OCI-LY7 (cell line): ENCODE measurements at places on chromosomes 1 and 21.

DNA sequence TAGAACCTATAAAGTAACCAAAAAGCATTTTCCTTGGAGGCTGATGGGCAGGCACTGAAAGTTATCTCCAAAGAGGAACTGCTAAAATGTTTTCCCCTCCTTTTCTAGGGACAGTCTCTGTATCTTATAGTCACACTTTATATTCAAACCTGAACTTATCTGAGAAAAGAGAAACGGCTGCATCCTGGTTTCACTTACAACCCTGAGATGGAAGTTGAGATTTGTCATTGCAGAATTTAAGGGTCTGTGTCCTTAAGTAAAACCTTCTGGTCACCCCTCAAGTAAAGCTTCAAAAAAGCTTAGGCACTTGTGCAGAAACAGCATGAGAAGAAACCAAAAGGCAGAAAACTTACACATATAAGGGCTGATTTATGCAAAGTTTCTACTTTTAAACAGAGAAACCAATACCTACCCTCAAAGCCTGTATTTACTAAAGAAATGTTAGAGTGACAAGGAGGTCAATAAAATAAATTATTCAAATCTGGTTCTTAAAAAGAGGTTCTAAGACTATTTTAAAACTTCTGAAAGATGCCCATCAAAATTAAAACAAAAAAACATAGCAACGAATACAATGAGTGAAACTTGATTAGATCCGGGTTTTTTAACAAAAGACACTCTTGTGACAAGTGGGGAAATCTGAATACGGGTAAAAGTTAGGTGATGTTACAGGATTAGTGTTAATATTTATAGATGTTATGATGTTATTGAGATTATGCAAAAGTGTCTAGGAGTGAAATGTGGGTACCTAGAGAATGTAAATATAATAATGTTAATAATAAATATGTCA lies 9.9 kb downstream of the CD58 start:
- DNase-seq = no peak

- no peak for DNase-seq
Observed at GRCh38 chr1:58608945-58609344, 31.9 kb upstream of the TACSTD2 start.

GRCh38 chr21:33951276-33952178 lies 35.9 kb upstream of the ATP5PO start:
- peak; percentile 18 for DNase-seq

GRCh38 chr1:43344267-43344850 lies 6.7 kb downstream of the MPL start:
- no peak for DNase-seq

DNA sequence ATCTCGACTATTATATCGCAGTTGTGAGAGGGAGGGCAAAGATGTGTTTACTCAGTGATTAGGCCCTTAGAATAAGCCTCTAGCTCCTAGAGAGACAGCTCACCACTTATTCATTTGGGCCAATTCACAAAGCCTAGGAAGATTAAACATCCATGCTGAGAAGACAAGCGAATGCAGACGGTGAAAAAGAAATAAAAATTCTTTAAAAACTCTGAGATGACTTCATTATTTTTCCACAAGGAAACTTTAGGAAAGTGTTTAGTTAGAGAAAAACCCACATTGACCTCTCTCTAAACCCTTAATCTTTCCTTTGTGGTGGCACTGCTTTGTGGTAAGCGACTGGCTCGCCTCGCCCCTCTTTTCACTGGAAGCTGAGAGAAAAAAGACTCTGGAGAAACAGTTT lies 146.8 kb upstream of the DMRTA2 start:
- DNase-seq = no peak

DNA sequence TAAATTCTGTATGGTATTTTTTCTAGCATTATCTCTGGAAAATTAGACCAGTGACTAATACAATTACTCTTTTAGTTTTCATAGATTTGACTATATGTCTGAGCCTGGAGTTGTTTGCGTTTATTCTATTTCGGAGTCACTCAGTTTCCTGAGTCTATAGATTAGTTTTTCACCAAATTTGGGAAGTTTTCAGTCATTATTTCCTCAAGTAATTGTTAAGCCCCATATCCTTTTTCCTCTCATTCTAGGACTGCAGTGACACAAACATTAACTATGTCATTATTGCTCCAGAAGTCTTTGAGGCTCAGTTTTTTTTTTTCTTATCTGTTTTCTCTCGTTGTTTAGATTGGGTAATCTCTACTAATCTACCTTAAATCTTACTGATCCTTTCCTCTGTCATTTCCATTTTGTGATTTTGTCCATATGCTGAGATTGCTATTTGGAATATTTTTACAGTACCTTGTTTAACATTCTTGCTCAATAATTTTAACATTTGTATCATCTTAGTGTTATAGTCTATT lies 886.2 kb downstream of the LTN1 start:
- no peak for DNase-seq

GRCh38 chr1:23627069-23627735 lies 64.4 kb upstream of the RPL11 start:
- peak; percentile 87 for DNase-seq

GRCh38 chr1:241841691-241842090 lies 6.3 kb upstream of the EXO1 start:
- no peak for DNase-seq

- peak; percentile 67 for DNase-seq
Observed at GRCh38 chr1:110196917-110197765, 13.0 kb upstream of the KCNC4 start.

DNA sequence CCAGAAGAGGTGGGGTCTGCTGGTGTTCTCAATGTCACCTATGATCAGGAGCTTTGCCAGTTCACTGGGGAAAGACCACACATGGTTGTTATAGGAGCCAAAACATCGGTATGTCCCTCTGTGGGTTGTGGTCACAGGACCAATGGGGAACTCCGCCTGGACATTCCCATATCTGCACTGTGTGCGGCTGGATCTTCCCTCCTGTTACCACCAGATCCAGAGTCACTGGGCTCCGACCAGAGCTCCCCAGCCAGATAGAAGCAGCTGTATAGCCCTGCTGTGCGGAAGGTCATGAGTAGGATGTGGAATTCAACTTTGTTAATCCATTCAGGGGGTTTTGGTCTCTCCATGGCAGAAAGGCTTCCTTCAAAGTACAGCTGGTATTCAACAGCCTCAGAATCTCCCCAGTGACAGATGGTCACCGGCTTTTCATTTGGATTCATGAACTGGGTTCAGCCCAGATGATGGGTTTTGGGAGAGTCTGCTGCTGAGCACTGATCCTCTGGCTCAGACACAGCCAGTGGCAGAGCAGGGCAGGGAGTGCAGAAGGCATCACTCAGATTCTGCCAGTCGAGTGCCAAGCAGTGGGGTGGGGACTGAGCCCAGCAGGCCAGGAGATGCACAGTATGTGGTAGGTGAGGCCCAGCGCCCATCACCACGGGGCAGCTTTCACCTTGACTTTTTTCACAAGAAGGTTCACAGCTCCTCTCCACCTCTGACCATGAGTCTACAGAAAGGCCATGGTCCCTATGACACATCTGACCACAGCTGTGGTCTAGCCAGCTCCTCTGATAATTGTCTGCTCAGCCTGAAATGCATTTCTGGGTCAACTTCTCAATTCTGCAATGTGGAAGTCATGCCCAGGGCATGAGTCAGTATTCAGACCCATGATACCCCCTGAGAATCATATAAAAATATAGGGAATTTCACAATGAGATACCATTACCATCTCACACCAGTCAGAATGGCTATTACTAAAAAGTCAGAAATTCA lies 2.9 kb upstream of the SHCBP1L start:
- no peak for DNase-seq

- DNase-seq = no peak
Observed at GRCh38 chr1:234875953-234876855, 252.4 kb downstream of the TOMM20 start.

- no peak for DNase-seq
Observed at GRCh38 chr1:24514946-24515345, 12.3 kb downstream of the RCAN3 start.

DNA sequence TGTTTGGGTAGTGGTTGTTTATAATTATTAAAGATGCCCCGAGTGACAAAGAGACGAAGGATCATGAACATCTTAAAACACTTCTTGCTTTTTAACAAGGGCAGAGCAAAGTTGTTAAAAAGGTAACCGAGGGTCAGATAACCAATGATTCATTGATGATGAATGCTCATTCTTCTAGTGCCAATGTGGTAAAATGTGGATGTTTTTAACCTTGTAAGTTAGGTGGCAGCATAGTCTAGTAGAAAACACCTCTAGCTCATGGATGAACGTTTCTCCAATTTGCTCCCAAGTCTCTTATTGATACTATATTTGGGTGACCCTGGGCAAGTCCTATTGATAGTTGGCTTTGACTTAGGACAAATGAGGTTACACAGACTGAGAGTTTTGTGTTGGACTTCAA lies 167.9 kb downstream of the KIF26B start:
- no peak for DNase-seq

- no peak for DNase-seq
Observed at GRCh38 chr1:6975331-6976043, 190.2 kb downstream of the CAMTA1 start.

GRCh38 chr1:160058087-160058486 lies 11.9 kb downstream of the KCNJ10 start:
- no peak for DNase-seq

DNA sequence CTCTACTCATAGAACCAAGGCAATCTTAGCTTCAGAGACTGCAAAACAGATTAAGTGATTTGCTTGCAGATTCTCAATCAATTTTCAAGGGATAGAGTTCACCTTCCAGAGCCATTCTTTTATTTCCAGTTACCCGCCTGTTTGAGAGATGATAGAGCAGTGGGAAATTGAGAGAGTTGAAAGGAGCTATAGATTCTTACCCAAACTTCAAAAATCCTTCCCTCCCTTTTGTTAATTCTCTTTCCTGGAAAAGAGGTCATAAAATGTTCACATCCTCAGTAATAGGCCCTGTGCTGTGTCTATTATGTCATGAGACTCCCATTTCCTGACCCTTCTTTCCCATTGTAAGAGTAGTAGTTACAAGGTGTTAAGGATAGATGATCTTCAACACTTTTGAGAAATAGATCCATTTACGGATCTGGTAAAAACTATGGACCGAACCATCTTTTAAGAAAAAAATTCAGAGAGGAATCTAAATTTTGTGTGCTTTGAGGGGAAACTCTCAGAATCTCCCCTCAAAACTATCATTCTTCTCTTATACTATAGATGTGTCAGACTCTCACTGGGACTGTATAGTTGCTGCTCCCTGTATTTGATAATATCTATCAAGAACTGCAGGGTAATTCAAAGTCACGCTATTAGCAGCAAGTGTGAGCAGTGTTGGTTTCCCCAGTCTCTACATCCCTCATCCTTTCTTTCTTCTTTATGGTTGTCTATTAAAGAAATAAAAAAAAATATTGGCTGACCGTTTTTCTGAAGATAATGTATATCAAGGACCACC lies 8.0 kb downstream of the RGS4 start:
- DNase-seq = no peak

- no peak for DNase-seq
Observed at GRCh38 chr1:92298213-92298572, 594 bp downstream of the GLMN start.

- no peak for DNase-seq
Observed at GRCh38 chr1:227918083-227918700, 29.5 kb downstream of the WNT9A start.

GRCh38 chr1:13781907-13782633 lies 82.1 kb downstream of the PRDM2 start:
- no peak for DNase-seq

GRCh38 chr1:117267232-117267774 lies 56.6 kb upstream of the VTCN1 start:
- no peak for DNase-seq

DNA sequence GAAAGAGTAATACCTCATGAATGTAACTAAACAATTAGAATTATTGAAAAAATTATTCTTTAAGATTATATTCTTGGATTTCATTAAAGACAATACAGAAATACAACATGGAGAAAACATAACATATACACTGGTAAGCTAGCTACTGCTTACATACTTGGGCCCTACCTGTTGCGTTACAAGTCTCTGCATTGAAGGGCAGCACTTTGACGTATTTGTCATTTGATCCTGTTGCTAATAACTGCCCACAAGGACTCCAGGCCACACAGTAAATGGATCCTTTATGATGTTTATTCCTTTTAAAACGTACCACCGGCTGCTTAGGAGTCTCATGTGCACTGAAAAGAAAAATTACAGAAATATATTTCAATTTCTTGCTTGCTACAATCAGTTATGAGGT lies 19.8 kb upstream of the CLCC1 start:
- DNase-seq = no peak

DNA sequence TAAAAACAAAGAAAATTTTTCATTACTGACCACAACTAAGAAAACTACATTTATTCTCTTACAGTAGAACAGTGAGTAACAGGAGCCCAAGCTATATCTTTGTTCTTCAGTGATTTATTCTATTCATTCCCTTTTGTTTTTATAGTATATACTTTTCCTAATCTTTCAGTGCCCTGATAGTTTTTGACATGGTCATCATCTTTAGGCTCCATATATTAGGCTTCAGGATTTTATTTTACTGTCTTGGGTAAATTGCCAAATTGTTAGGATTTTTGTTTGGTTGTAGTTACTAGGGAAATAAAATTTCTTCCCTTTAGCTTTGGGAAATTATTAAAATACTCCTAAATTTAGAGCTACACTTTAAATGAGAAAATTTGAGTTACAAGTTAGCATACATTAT lies 10.3 kb downstream of the FBXO28 start:
- DNase-seq = no peak

DNA sequence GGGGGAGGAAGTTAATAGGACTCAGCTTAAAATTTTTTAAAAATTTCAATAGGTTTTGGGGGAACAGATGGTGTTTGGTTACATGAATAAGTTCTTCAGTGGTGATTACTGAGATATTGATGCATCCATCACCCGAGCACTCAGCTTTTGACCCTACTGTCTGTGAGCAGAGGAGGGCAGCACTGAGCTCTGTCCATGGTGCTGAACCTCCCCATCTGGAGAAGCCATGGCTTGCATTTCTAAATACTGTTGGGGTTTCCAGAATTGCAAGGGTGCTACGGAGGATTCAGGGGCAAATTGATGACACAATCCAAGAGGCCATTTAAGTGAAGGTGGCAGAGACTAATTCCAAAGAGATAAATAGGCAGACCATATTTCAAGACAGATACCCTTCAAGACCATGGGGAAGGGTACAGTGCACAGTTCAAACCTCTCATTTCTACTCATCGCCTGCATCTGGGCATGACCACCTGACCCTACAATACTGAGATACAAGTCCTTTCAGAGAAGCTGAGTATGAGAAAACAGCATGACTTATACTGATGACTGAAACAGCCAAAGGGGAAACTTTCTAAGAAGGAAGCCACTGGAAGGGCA lies 17.2 kb downstream of the SYT2 start:
- DNase-seq = peak; percentile 67

GRCh38 chr1:30940541-30940940 lies 32.0 kb upstream of the SDC3 start:
- no peak for DNase-seq

- DNase-seq = no peak
Observed at GRCh38 chr21:33510826-33511225, 19.3 kb upstream of the DNAJC28 start.

- DNase-seq = peak; percentile 84
Observed at GRCh38 chr1:224333309-224333926, 3.4 kb upstream of the NVL start.

DNA sequence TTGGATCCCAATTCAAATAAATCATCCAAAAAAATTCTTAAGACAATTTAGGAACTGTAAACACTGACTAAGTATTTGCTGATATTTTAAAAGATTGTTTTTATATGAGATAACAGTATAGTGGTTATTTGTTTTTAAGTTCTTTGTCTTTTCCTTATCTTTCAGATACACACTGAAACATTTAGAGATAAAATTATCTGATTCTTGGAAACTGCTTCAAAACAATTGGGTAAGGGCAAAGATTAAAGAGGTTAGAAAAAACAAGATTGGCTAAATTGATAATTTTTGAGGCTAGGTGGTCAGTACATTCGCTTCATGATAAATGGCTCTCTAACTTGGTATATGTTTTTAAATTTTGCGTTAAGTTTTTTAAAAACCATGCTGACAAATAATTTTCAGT lies 117.3 kb downstream of the PSMG1 start:
- DNase-seq = no peak
